DMS 273 treated with DMSO at 0.1 percent for 48 hours (cell line): ENCODE measurements at places on chromosomes 6 and 20.
A peak's percentile ranks its signal among the peaks of the same experiment; 100 is the strongest.

GRCh38 chr6:138988469-138988834 lies 399 bp upstream of the REPS1 start:
- DNase-seq, result no peak

DNA sequence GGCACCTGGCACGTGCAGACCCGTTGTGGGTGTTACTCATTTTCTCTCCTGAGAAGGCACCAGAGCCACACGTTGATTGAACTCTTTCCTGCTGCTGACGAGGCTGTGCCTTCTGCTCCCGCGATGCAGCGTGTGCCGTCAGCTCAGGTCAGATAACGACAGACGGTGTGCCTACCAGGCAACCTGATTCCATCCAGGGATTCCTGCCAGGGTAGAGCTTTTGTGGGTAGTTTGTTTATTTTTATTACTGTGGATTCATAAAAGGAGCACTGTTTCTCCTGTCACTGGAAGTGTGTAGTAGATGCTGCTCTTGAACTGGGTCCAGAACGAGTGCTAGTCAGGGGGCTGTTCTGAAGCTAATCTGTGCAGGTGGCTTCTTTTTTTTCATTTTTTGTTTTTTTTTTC lies 20.7 kb downstream of the PRPF6 start:
- peak; percentile 93 for DNase-seq

GRCh38 chr6:157089258-157089657 lies 234.1 kb downstream of the TMEM242 start:
- no peak for DNase-seq

DNA sequence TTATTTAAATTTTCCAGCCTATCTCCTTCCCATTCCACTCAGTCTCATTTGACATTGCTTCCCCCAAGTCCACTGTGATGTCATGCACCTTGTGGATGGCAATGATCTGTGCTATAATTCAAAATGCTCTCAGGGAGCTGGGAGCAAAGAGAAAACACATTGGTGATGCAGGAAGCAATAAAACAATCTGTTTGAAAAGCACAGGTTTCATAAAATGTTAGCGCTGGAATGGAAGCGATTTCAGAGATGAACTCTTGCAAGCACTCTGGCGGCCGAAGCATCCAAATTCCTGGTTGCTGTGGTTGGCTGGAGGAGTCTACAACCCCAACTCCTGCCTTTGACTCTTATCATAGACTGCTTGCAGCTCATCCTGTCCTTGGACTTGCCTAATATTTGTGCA lies 167.0 kb downstream of the GMPR start:
- no peak for DNase-seq

DNA sequence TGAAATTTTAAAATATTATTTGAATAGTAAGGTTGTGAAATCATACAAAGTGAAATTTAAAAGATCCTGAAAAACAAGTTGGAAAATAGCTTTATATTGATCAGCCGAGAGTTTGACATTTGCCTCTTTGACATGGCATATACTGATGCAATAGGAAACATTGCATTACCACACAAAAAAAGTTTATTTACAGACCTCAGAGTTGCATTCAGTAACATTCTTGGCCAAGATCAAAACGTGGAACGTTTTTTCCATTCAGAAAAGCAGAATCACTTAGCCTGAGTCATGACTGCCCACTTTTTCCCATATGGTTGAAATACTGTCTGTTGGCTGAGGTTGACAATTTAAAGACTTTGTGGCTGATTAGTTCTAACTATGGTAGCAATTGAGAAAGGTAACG lies 55.1 kb upstream of the BACH2 start:
- no peak for DNase-seq

DNA sequence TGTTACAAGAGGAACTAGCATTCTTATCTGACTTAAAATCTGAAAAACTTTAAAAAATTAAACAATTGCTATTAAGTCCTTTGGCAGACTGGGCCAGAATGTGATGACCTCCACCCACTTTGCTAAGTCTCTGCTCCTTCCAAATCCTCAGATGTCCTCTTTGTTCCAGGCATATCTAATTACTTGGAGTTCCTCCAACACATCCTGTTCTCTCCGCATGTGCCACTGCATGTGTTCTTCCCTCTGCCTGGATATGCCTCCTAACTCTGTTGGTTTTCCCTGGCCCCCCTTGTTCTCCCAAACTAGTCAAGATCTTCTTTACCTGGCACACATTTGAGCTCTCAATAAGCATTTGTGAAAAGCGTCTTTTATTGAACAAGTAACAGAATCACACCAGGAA lies 23.1 kb downstream of the ELOVL2 start:
- DNase-seq, result no peak

DNA sequence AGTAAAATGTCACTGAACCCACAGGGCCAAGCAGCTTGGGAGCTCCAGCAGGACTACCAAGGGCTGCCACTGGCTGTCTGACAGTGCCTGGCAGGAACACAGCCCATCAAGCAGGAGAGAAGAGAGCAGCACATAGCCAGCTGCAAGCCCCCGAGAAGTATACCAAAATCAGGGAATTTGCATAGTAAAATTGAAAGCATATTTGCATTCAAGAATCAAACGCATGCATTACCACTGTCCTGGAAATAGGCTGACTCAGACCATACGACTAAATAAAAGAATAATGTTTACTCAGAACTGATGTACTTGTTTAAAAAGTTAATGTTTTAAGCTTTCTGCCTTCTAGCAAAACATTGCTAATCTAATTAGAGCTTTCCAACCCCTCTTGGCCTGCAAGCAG lies 298.1 kb downstream of the TFAP2B start:
- no peak for DNase-seq

- no peak for DNase-seq
Observed at GRCh38 chr6:137651591-137652335, 157.6 kb upstream of the OLIG3 start.

- DNase-seq, result no peak
Observed at GRCh38 chr6:41527721-41528408, 18.3 kb upstream of the FOXP4 start.

GRCh38 chr20:20518263-20518662 lies 150.4 kb downstream of the INSM1 start:
- no peak for DNase-seq

- DNase-seq, result no peak
Observed at GRCh38 chr6:130033949-130034348, 15.6 kb downstream of the L3MBTL3 start.

GRCh38 chr20:3032624-3033023 lies 10.8 kb upstream of the GNRH2 start:
- DNase-seq, result no peak

DNA sequence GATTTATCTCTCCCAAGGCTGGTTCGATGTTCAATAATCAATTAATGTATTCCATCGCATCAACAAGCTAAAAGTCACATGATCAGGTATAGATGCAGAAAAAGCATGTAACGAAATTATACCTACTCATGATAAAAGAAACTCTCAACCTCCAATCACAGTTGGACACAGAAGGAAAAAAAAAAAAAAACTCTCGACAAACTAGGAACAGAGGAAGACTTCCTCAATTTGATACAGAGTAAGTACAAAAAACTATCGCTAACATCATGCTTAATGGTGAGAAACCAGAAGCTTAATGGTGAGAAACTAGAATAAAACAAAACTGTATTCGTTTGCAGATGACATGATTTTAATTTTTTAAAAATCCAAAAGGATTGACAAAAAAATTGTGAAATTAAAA lies 62.0 kb upstream of the SMIM29 start:
- no peak for DNase-seq

DNA sequence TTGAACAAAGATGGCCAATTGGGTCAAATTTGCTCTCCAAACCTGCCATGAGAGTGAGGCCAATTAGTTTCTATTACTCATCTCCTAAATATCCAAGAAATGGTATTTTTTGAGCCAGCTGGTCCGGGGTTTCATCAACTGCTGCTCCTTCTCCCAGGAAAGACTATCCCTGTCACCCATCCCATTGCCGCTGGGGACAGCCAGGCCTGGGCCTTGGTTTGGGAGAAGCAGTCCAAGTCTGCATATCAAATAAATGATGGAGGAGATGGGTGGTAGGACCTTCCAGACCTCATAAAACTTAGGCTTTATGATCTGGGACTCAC lies 46.7 kb upstream of the TTPAL start:
- no peak for DNase-seq

- DNase-seq, result no peak
Observed at GRCh38 chr6:1405221-1405620, 15.8 kb downstream of the FOXF2 start.

- no peak for DNase-seq
Observed at GRCh38 chr6:54655162-54655561, 191.4 kb upstream of the FAM83B start.

- no peak for DNase-seq
Observed at GRCh38 chr20:32607727-32608663, 22.9 kb upstream of the NOL4L start.

DNA sequence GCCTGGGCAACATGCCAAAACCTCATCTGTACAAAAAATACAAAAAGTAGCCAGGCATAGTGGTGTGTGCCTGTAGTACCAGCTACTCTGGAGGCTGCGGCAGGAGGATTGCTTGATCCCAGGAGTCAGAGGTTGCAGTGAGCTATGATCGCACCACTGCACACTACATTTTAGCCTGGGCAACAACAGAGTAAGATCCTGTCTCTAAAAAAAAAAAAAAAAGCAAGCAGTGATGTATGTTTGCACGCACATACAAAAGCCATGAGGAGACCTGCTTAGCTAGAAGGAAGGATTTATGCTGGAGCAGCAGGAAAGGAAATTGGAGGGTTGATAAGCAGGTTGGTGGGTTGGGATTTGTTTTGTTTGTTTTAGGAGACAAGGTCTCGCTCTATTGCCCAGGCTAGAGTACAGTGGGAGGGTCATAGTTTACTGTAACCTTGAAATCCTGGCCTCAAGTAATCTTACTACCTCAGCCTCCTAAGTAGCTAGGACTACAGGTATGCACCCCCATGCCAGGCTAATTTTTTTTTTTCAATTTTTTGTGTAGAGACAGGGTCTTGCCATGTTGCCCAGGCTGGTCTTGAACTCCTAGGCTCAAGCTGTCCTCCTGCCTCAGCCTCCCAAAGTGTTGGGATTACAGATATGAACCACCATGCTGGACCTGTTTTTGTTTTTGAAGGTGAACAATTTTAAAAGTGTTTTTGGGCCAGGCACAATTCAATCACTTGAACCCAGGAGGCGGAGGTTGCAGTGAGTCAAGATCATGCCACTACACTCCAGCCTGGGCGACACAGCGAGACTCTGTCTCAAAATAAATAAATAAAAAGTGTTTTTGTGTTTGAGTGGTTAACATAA lies 4.0 kb downstream of the ZSWIM3 start:
- DNase-seq, result no peak

- DNase-seq, result no peak
Observed at GRCh38 chr20:5349448-5349847, 32.7 kb upstream of the PROKR2 start.

- DNase-seq, result no peak
Observed at GRCh38 chr6:3045369-3045768, 22.9 kb upstream of the RIPK1 start.

GRCh38 chr6:160042788-160043301 lies 74.0 kb downstream of the IGF2R start:
- DNase-seq, result no peak

DNA sequence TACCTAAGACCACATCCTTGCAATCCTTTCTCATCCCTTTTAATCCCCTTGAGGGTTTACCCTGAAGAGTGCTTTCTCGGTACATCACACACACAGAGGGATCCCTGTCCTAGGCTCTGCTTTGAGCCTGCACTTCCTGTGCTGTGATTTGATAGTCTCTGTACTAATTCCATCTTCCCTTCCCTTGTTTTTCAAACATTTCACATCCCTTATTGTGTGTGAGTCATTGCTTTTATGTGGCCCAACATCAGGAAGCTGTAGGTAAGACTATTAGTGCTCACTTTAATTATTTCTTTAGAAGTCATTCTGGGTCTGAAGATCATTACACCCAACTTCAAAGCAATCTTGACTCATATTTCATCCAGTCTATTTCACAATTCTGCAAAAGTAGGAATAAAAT lies 57.2 kb upstream of the ANKEF1 start:
- DNase-seq, result no peak

DNA sequence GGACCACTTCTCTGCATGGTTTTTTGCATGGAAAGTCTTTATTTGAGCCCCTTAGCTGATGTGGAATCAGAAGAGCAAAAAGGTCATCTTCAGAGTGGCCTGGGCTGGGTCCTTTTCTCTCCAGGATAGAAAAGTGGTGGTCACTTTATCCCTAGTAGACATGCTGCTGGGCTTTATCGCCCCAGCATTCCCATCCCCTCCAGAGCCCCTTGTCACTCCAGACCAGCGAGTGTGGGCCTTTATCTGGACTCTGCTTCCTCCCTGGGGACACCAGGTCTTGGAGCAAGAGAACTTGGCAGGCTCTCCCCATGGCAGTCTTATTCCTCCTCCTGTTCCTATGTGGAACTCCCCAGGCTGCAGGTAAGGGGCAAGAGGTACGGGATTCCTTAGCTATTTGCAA lies at the start of gene LY6G6F:
LY6G6F (plus strand) TSS at position 268 of the 400 bp plus-strand sequence; CDS start at position 309, 41 bp downstream.
- DNase-seq, result no peak

- DNase-seq, result peak; percentile 30
Observed at GRCh38 chr20:35503841-35504561, 25.5 kb downstream of the C20orf173 start.

- no peak for DNase-seq
Observed at GRCh38 chr6:1770968-1771723, 161.4 kb downstream of the FOXC1 start.

DNA sequence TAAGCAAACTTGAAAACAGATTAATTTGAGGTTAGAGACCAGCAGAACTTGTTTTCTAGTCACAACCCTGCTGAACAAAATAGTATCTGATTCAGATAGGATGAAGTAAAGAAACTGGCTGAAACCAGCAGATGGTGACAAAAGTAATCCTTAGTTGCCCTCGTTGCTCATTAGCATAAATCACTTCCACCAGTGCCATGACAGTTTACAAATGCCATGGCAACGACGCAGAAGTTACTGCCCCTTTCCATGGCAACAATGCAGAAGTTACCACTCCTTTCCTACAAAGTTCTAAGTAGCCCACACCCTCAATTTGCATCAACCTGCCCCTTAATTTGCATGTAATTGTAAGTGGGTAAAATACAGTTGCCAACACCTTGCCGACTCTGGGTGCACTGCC lies 23.7 kb downstream of the SNRPB start:
- peak; percentile 26 for DNase-seq
